ENCODE measurements at places on chromosomes 12 and 14.

- DNase-seq: no peak
These were observed 2.4 kb downstream of the ATF7 start for GRCh38 chr12:53623548-53624385.

DNA sequence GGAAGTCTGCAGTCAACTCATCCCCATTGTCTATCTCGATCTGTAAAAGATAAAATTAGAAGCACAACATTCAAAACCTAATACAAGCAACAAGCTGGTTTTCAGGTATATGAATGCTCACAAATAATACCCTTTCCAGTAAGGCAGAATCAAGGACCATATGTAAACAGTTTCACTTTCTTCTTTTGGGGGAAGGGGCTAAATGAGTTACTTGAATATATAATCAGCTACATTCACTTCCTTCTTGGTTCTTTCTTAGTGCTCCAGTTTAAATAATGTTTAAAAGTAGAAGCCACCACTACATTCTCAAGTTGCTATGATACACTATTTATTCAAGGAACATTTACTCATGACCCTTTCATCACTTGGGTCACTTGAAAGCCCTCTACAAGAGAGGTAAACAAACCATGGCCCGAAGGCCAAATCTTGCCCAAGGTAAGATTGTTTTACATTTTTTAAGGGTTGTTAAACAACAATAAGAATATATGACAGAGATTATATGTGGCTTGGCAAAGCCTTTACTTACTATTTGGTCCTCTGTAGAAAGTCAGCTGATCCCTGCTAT is 10.3 kb downstream of the TWF1 start:
- no peak for DNase-seq

GRCh38 chr12:48198672-48198971 is 4.5 kb downstream of the OR10AD1 start:
- no peak for DNase-seq

GRCh38 chr14:60651086-60651795 is 2.0 kb upstream of the SIX1 start:
- DNase-seq: no peak

DNA sequence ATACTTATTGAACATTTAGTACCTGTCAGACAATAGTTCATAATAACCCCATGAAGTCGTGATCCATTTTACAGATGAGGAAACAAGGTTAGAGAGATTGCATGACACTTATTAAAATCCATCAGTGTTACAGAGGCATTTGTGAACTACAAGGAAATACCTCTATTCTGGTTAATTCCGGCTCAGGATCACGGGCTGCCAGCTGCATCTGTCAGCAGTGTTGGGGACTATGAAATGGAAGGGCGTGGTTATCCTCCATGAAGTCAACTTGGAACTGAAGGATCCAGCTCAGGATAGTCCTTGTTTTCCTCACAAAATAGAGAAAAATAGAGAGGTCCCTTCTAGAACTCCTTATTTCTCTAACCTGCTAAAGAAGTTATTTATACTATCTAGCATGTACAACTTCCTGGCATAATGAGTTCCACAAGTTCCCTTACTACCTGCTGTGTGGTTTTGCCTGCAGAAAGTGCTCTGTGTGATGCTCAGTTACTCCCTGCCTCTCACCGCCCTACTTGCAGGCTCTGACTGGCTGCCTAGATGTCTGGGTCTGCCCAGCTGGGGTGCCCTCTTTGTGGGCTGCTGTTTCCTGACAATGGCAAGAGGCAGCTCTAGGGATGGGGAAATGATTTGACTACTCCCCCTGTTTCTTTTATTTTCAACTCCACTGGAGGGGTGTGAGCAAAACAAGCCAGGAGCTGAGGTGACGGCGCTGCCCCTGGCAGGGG is 36.8 kb downstream of the PLXNC1 start:
- DNase-seq: no peak

- no peak for DNase-seq
These were observed 1713.2 kb upstream of the FLRT2 start for GRCh38 chr14:83816761-83817160.

DNA sequence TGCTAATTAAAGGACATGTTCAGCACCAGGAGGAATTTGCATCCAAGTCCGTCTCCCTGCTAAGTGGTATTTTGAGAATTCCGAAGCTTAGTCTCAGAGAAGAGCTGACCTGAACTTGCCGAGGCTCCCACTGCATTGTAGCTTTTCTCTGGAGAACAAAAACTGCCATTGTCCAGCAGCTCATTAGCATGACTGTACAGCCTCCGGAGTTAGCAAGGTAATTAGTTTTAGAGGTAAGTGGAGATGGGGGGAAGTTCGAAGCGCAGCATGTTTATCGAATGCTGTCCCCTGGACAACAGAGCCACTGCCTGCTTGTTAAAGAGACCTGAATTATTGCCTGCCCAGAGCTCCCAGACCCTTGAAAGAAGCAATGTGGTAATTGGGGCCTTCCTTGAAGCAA is 160.3 kb upstream of the PELI2 start:
- DNase-seq: no peak

GRCh38 chr14:69886453-69887242 is 7.4 kb downstream of the SMOC1 start:
- no peak for DNase-seq

GRCh38 chr14:61894452-61895077 is 132.3 kb downstream of the SNAPC1 start:
- DNase-seq: peak; percentile 26

- DNase-seq: no peak
These were observed 324.3 kb downstream of the DAD1 start for GRCh38 chr14:22264759-22265158.

GRCh38 chr14:78022059-78022458 is 148.1 kb upstream of the NRXN3 start:
- DNase-seq: no peak

DNA sequence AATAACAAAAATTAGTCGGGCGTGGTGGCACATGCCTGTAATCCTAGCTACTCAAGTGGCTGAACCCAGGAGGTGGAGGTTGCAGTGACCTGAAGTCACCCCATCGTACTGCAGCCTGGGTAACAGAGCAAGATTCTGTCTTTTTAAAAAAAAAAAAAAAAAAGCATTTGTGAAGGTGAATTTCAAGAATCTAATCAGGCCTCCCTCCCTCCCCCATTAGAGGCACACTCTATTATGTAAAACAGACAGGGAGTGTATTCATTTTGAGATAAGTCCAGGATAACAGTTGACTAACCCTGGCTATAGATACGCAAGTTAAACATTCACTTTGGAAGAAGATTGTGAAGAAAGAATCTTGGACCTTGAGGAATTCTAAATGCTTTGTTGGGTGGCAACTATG is 2.9 kb downstream of the RESF1 start:
- no peak for DNase-seq

DNA sequence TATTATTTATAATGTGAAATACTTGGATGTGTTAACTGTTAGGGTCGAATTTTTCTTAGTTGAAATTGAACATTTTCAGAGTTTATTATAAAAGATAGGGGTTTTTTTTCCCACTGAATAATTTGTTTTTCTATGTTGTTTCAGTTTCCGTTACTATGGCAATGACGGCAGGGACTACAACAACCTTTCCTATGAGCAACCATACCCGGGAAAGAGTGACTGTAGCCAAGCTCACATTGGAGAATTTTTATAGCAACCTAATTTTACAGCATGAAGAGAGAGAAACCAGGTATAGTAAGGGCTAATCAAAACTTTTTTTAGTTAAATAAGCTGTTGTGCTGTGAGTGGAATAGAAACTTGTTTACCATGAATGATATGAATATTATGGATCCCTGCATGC is 35.1 kb upstream of the BMAL2 start:
- no peak for DNase-seq

- DNase-seq: no peak
These were observed 25.5 kb downstream of the ITGA7 start for GRCh38 chr12:55682087-55682796.

DNA sequence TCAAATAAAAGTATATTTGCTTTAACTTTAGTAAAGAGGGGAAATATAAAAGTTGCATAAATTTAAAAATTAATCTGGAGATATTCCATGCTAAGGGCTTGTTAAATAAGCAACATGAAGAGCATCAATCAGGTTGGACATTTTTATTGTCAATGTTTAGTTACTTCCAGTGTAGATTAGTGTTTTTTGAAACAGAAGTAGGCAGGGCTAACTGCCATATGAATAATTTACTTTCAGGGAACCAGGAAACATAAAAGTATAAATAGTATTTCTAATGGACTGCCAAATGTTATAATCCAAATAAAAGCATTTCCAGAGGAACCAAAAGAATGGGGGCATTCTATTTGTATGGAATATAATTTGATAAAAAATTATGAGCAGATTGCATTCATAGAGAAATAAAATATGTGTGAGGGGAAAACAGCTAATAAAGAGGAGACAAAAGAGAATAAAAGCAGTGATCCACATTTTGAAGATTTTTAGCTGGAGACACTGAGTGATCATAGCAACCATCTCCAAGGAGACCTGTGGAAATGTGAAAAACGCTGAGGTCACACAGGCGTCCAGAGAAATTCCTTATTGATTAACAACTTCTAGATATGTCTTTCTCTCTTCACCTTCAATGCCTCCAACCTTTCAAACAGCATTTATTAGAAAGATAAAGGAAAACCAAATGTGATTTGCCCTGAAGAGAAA is 70.8 kb downstream of the SRGAP1 start:
- no peak for DNase-seq

DNA sequence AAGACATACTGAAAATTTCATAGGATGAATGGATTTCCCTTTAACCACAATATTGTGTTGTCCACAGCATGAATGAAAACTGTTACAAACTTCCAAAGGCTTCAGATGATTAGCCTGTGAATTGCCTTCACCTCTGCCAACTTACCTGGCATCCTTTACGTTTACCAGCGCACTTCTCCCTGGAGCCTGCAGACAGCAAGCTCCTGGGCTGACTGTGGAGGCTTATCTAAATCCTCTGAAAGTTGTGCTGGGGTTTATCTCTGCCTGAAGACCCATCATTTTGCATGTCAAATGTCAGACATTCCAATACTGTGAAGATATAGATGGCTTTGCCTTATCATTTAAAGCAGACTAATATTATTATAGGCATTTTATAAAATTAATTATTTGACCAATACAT is 403.0 kb downstream of the SYT1 start:
- DNase-seq: no peak

GRCh38 chr12:100123316-100124095 is 19.2 kb downstream of the BLTP3B start:
- DNase-seq: no peak

- DNase-seq: no peak
These were observed 69.1 kb upstream of the HOXC13 start for GRCh38 chr12:53869500-53869899.

- no peak for DNase-seq
These were observed 18.9 kb downstream of the ARL6IP4 start for GRCh38 chr12:122999196-122999946.

DNA sequence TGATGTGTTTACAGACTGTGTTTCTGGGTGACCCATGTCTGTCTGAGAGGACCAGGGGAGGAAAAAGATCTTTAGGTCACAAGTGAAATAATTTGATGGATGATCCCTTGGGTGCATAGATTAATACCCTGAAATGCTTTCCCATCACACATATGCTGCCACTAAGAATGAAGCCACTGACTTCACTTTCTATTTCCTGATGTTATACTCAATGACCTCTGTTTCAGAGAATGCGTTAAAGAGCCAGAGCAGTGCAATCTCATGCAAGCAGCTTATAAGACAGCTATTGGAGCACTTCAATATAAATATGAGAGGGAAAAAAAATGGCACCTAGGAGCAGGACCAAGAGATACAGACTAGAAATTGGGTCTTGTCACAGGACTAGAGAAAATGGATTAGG is 133.7 kb downstream of the KLHL28 start:
- no peak for DNase-seq

GRCh38 chr12:83092606-83093005 is 405.9 kb downstream of the TMTC2 start:
- no peak for DNase-seq

DNA sequence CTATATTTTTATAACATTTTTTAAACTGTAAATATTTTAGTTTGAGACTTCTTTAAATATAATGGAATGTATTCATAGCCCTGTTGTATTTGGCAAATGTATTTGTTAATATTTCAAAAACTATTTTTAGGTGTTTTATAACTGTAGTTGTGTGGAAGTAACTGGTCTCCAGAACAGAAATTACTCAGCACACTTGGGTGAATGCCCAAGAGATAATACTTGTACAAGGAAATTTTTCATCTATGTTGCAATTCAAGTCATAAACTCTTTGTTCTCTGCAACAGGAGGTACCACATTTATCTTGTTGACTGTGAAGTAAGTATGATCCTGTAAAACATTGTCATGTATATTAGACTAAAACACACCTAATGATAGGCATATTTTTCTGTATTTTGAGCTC is 72.8 kb downstream of the SLCO1B3 start:
- DNase-seq: no peak

DNA sequence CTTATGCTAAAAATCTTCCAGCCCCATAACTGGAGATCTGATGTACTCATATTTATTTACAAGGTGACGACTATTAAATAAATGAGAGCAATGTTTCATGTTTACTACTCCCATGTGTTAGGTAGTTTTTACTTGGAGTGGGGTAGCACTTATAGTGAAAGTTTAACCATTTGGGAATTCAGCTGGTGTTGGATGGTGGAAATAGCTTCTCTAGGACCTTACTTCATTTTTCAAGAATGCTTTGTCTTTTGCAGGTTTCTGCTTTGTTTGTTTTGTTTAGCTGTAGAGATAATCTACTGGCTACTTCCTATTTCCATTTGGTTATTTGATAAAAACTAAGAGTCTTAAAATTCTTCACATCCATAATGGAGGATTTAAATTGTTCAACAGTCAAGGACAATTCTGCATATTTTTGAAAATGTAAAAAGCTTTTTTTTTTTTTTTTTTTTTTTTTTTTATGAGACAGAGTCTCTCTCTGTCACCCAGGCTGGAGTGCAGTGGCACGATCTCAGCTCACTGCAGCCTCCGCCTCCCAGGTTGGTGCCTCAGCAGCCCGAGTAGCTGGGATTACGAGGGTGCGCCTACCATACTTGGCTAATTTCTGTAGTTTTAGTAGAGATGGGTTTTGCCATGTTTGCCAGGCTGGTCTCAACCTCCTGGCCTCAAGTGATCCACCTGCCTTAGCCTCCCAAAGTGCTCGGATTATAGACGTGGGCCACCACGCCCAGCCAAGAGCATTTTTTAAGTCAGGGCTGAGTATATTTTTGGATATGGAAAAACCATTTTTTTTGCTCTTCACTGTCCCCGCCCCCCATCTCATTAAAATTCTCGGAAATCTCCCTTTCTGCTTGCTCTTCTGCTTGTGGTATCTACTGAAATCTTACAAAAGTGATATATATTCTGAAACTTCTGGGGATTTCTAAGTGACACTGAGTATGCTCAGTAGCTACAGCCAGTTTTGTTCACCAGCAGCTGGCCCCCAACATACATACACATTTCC is 1.4 kb upstream of the ABCD2 start:
- peak; percentile 6 for DNase-seq

DNA sequence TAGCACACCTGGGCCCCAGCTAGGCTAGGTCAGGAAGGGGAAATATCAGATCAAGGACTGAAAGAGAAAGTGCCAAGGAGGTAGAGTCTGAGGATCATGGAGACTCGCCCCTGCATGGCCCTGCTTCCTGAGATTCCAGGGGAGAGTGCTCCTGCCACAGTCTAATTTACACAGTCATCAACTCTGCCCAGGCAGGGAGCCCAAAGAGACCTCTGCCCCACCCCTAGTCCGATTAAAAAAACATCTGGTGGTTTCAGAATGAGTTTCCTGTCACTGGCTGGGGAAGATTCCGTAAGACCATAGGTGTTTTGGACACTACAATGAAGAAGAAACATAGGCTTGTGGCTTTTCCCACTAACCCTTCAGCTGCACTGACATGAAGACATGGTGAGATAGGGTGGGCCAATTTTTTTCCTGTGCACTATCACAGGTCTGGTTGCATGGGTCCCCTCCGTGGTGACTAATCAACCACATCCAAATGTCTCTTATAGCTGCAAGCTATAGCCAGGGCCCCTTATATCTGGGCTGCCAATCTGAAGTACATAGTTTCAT is 31.5 kb upstream of the GZMB start:
- no peak for DNase-seq

All from T-helper 9 cell (primary cell).